ENCODE measurements at places on chromosomes 7 and 10. TPM values are rescaled to one million over a fixed set of nuclear protein-coding genes. Genes with fewer than 3 reads are reported as not detected.

DNA sequence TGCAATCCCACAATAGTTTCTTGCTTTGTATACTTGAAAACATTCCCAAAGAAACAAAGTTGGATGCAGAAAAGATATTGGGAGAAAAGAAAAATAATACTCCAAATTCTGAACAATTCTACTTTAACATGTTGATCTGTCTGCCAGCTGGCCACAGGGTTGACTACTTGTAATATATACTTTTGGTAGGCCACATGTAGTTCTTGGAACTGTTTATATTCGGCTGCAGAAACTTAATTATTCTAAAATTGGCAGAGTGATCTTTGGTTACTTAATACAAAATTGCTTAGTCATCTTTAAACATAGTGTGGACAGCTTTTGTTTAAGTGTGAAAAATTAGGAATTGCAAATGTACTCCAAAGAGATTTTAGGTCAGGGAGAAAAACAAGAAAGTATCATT, 76.0 kb downstream of the CALD1 start:
- no peak overlapping the region for H3K4me3 ChIP-seq
- no peaks in the 10 kb centered on the region for H3K36me3 ChIP-seq
- no peaks in the 10 kb centered on the region for H3K27me3 ChIP-seq
- peaks cover 6% of the 10 kb centered on the region for H3K4me1 ChIP-seq
- no peak for DNase-seq
- peak overlapping the region; percentile 78 for H3K27ac ChIP-seq

DNA sequence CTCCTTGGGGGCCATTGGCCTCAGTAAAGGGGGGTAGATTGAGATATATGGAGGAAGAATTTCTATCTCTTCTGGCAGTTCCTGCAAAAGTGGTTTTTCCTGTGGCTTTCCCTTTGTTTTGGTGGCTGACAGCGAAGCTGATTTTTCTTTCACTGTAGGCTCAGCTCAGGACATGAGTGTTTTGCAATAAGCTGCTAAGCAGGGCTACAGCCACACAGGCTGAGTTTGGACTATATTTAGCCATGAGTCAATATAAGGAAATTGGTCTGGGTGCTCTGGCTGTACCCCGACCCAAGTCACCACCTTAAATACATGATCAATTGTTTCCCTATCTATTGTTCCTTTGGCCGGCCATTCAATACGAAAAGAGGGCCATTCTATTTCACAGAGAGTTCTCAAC, 212.7 kb upstream of the KCND2 start:
- DNase-seq: no peak
- no peaks in the 10 kb centered on the region for H3K36me3 ChIP-seq
- H3K4me1 ChIP-seq: peaks cover 9% of the 10 kb centered on the region
- H3K27ac ChIP-seq: no peak overlapping the region

XPNPEP1 gene
- 74.9 TPM for total RNA-seq

CREB5 gene
- 23.3 TPM for total RNA-seq
